ENCODE measurements at places on chromosomes 7 and 10.

DNA sequence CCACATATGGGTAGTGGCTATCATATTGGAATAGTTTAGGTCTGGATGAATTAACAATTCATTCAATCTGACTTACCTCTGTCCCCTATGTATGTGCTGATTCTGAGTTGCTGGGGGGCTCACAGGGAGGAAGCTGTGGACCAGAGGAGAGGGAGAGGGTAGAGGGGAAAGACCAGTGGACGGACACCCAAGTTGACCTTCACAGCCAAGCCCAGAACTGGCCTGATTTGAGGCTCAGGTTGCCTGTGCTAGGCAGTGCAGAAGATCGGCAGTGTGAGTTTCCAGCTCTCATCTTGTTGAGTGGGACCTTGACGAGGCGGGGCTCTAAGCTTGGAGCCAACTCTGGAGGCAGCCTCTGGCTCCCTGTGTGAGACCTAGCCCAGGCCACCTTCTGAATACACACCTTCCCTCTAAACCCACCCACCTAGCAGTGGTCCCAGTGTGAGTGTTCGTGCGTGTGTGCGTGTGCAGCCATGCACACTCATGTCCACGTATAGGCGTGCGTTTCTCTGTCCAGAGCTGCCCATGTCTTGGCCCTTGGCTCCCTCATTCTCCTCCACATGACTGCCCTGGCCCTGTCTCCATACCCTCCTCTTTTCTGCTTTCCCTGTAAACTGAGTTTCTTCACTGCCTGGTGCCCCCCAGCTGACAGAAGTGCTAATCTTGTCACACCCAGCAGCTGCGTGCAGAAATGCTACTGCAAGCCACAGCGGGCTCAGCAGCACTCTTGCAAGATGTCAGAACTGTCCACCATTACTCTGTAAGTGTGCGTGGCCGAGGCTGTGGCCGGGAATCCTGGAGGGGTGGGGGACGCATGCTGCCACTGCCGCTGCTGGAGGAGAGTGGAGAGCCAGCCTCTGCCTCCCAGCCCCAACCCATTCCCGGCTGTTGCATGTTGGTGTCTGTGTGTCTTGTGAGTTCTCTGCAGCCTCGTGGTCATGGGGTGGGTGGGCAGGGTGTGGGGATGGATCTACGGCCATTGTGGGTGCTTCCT, 47.6 kb downstream of the ADCYAP1R1 start:
- no peak for DNase-seq

DNA sequence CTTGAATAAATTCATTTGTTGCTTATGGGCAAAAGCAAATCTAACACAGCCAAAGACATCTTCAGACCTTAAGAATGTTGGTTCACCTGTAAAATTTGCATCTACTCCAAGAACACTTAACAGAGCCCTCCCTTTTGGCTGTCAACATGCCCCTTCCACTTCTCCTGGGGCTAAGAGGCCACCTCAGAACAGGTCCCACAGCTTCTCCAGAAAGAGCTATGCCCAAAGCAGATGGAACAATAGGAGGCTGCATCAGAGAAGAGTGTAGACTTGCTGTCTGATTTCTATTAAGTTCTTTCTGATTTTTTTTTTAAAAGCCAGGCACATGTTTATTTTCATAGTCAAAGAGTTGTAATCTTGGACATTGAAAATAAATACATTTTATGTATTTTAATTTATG, 26.1 kb upstream of the TRIL start:
- DNase-seq: no peak

DNA sequence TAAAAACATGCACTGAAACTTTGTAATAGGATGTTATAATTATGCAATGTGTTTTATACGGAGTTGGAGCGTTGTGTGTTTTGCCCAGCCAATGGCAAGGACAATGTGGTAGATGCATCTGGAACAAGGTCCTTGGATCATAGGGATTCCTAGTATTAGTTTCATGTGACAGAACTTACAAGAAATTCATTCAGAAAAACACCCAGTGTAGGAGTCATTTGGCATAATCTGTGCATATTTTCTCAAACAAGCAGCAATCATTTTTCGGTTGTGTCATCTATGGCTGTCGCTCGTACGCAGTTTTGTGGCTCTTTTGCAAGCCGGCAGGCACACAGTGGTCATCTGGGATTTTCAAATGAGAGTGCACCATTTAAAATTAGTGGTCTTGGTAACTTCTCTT, 19.8 kb downstream of the CREB5 start:
- no peak for DNase-seq

DNA sequence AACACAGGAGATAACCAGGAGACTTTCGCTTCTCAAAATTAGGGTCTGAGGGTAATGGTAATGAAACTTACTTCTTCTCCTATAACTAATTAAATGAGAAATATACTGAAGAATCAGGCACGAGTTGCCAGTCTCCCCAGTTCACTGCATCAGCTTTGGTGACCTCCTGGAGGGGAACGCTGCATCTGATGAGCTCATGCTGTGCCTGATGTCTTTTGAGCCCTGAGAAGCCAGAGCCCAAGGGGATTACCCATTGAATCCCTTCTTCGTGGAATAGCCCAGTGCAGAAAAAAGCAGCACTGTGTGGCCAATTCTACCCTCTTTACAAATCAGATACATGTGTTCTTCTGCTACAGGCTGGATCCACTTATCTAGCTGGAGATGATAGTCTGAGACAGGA, 45.1 kb downstream of the CYP2C9 start:
- DNase-seq: peak; percentile 73

- DNase-seq: no peak
These were observed 750 bp upstream of the CDK14 start for GRCh38 chr7:90595342-90595800.

- peak; percentile 56 for DNase-seq
These were observed 582.4 kb downstream of the SUGCT start for GRCh38 chr7:40717242-40717641.

GRCh38 chr10:118383063-118383689, 41.1 kb upstream of the FAM204A start:
- no peak for DNase-seq

DNA sequence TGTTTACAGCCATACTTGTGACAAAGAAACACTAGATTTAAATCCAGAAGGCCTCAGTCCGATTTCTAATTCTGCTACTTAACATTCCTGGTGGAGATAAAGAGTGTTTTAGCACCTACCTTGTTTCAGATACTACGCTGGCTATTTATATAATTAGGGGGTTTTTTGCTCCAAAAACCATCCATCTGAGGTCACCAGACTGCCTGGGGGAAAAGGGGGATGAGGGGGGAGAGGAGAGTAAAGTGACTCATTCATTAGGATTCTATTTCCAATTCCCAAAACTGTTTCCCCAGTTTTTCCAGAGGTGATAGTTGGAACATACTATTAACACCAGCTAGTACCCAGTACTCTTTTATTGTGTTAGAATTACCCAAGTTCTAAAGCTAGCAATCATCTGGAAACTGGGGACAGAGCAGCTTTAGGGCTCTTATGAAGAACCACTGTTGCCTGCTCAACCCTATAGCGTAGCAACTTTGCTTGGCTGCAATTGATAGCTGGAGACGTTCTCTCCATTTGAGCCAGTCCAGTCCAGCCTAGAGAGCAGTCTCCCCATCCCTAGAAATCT, 6.6 kb downstream of the GCC1 start:
- no peak for DNase-seq

Data from neural progenitor cell (in vitro differentiated cells).